ENCODE measurements at places on chromosomes 1 and 21.

- DNase-seq: no peak
These were observed 400.0 kb downstream of the MATN1 start for GRCh38 chr1:30323352-30323751.

DNA sequence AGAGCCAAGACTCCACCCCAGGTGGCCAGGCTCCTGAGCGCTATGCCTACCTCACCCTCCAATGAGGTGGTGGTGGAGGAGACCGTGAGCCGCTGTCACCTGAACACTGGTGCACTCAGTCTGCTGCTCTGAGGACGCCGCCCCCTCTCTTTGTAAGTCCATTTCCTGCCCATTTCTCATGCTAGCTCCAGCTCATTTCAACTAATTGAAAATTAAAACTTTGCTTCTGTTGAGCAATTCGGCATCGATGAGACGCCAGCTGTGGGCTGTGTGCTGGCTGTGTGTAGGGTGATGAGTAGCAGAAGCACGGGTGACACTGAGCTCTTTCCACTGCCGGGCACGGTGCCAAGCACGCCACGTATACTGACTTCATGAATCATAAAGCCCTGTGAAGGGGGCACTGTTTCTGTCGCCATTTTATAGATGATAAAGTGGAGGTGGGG, 11.2 kb downstream of the TNFRSF1B start:
- DNase-seq: no peak

DNA sequence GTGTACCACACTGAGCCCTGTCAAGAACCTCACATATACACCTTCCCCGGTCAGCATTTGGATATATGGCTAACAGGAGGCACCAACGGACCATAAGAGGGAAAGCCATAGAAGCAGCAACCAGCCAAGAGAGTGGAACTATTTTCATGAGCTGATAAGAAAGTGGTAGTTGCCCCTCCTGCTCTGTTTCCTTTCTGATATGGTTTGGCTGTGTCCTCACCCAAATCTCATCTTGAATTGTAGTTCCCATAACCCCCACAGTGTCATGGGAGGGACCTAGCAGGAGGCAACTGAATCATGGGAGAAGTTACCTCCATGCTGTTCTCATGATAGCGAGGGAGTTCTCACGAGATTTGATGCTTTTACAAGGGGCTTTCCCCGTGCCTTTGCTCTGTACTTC, 366.1 kb upstream of the DAB1 start:
- no peak for DNase-seq

DNA sequence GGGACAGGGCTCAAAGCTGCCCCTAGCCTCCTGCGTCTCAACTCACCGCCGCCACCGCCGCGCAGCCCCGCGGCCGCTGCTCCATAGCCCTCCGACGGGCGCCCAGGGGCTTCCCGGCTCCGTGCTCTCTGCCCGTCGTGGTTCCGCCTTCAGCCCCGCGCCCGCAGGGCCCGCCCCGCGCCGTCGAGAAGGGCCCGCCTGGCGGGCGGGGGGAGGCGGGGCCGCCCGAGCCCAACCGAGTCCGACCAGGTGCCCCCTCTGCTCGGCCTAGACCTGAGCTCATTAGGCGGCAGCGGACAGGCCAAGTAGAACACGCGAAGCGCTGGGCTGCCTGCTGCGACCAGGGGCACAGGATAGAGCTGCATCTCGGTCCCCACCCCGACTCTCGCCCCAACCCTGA, at the start of gene TNFRSF25:
Gene TNFRSF25 (minus strand): TSS at position 151 of the 400 bp plus-strand sequence. CDS start 66 bp downstream, at position 85.
- no peak for DNase-seq

GRCh38 chr21:14453339-14454015, 70.5 kb upstream of the HSPA13 start:
- DNase-seq: no peak

- no peak for DNase-seq
These were observed 52.1 kb downstream of the PGM1 start for GRCh38 chr1:63645317-63645716.

GRCh38 chr1:65395887-65396612, 24.4 kb upstream of the LEPR start:
- DNase-seq: no peak

- DNase-seq: peak; percentile 77
These were observed 135.4 kb downstream of the PROX1 start for GRCh38 chr1:214123061-214123784.

DNA sequence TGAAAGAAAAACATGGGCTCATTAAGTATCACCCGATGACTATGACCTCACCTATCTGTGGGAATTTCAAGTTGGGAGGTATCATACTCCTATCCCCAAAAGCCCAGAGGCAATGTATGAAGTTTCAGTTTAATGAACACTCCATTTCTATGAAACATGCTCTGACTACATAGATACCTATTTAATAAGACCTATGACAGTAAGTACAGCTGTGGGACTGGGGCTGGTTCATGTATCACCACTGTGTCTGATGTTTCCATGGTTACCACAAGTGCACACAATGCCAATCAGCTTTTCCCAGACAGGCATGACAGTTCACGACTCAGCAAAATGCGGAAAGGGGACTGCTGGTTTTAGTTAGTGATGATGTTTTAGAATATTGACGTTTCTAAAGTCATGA, 167.7 kb downstream of the SIPA1L2 start:
- no peak for DNase-seq

GRCh38 chr1:26429721-26430120, 2.4 kb upstream of the DHDDS start:
- DNase-seq: no peak

GRCh38 chr1:150552911-150553289, 3.7 kb downstream of the ADAMTSL4 start:
- no peak for DNase-seq

GRCh38 chr1:239178961-239179360, 207.4 kb upstream of the CHRM3 start:
- no peak for DNase-seq

DNA sequence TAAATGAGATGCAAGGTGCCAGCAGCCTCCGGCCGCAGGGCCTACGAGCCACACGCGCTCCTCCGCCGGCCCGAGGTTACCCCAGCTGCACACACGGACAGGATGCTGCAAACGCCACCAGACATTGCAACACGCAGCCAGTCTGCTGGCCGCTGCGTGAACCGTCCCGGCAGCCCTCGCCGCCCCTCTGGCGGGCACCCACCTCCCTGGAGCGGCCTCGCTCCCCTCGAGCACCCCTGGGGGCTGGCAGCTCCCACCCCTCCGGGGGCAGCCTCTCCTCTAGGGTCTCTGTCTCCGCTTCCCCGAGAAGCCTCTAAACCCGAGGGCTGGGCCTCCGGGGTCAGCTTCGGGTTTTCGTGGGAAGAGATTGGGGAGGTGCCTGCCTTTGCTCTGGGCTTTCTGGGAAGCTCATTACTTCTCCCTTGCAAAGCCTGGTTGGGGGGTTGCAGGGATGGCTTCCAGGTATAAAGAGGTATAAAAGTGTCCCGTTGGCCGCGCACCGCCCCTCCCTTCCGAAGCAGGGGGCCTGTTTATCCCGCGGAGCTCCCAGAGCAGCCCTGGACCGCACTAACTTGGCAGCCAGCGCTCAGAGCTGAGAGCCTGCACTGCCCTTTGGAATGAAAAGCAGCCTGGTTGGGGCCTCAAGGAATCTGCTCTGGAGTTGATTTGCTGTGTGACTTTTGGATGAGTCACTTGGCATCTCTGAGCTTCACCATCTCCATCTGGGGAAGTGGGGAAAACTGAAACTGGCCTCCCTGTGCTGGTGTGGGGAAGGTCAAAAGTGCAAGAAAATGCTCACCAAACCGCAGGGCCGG, 21.8 kb downstream of the DHRS3 start:
- no peak for DNase-seq

GRCh38 chr1:34268311-34268954, 91.7 kb downstream of the C1orf94 start:
- DNase-seq: no peak

- no peak for DNase-seq
These were observed 27.9 kb downstream of the S1PR1 start for GRCh38 chr1:101264697-101265096.

- DNase-seq: no peak
These were observed 102.0 kb upstream of the ARHGEF16 start for GRCh38 chr1:3352299-3352951.

All from globus pallidus (tissue), 1 donor.